ENCODE measurements at places on chromosomes 5 and 9. TPM values are rescaled to one million over a fixed set of nuclear protein-coding genes. Genes with fewer than 3 reads are reported as not detected.

PCDHAC1 gene
- 11.6 TPM for polyA plus RNA-seq

PROB1 gene
- polyA plus RNA-seq: not detected

DRD1 gene
- polyA plus RNA-seq: 10.2 TPM

CXCL14 gene
- polyA plus RNA-seq: 0.39 TPM

PCDHA4 gene
- polyA plus RNA-seq: 10.7 TPM

KCNN2 gene
- 38.7 TPM for polyA plus RNA-seq

PTGDS gene
- 135 TPM for polyA plus RNA-seq

SLC25A2 gene
- polyA plus RNA-seq: not detected

SPINK13 gene
- polyA plus RNA-seq: not detected

ASB6 gene
- 4.1 TPM for polyA plus RNA-seq

IL33 gene
- polyA plus RNA-seq: 11.8 TPM

CD72 gene
- not detected for polyA plus RNA-seq

TEX53 gene
- polyA plus RNA-seq: not detected
